ENCODE measurements at places on chromosomes 4 and X.

DNA sequence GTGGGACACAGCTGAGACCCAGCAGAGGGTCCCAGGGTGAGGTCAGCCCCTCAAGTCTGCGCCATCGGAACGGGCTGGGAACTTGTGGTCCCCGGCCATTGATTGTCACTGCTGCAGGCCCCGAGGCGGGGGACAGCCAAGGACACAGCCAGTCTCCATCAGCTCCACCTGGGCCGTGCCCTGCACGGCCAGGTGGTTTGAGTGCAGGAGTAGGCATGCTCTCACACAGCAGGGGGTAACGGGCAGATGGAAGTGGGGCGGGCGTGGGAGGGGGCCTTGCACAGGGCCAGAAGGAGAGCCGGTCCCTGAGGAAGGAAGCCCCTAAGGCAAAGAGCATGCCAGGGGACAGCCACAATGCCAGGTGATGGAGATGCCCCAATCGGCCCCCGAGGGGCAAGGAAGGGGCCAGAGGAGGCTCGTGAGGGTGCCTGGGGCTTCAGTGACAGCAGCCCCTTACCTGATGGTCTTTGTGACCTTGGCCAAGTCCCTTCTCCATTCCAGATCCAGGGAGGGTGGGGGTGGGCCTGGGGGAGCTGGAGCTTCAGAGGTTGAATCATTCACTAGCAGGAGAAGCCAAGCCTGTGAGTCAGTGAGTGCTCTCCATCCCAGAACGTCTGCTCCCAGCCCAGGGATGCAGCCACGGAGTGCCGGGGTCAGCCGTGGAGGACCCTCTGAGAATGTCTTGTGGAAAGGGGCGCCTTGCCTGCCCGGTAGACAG is 2.3 kb downstream of the ATP2B3 start:
- DNase-seq, result no peak

DNA sequence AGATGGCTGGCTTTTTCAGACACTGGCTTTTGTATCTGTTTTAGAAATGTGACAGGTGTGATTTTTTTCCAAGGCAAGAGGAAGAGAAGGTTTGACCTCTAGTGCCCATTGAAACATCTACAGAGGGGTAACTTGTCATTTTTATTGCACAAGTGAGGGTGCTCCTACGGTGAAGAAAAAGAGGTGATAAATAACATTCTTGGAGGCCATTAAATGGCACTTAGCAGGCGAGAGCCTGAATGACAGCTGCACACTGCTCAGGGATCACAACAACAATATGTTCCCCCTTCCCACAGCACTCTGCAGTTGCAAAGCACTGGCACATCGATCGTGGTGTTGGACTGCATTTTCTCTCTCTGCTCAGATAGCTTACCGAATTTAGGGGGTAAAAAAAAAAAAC is 22.9 kb downstream of the FAM184B start:
- DNase-seq, result no peak

DNA sequence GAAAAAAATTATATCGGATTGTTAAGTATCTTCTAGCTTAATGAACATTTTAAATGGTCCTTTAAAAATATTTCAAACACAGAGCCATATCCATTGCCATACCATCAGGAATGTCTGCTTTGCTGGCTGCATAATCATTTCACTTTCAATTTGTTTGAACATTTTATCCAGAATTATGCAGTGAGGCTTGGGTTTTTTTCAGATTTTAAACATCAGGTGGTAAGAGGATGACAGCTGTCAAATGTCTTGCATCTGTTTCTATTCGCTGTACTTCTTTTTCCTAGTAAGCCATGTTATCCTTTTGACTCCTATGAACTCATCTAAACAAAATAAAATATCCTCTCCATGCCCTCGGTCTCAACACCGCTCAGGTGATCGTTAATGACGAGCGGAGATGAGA is 802 bp downstream of the RFC1 start:
- no peak for DNase-seq

GRCh38 chr4:184409911-184410692 is 64.2 kb downstream of the IRF2 start:
- DNase-seq, result peak; percentile 33

DNA sequence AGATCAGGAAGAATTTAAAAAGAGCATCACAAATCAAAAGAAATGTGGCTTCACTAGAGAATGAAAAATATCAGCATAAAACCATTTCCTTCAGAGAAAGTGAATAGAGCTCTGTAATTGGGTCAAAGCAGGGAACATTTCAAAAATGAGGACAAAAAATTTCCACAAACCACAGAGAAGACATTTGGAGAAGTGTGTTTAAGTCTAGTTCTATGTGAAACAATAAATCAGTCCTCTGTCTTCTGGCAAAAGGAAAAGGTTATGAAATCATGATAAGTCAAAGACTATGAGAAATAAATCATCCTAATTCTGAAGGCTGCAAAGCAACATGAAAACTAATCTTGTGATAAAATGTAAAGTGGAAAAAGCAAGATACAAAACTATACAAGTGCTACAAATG is 27.9 kb downstream of the SMPX start:
- DNase-seq, result no peak

DNA sequence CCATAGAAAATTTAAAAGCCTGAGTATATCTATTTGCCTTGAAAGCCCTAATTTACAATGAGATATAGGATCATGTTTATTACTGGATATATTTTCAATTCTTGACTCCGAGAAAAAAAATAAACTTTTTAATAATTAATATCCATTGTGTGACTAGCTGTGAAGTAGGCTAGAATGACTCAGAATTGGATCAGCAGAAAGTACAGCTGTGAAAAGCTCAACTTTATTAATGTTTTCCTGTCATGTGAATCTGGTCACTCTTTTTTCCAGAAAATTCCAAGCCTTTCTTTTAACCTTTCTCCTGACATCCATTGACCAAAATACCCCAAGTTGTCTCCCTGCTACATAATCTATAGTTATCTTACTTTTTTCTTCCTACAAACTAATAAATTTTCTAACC is 171.8 kb upstream of the PACRGL start:
- DNase-seq, result no peak

GRCh38 chr4:16079046-16079445 is 4.8 kb downstream of the PROM1 start:
- no peak for DNase-seq

Measured in CD4-positive, alpha-beta T cell treated with Interleukin-10 for 1 hour (primary cell).